ENCODE measurements at places on chromosomes 16 and 17.
A peak's percentile ranks its signal among the peaks of the same experiment; 100 is the strongest.

GRCh38 chr17:44308865-44309264 lies 464 bp downstream of the RUNDC3A start:
- DNase-seq = no peak

GRCh38 chr16:68800257-68800875 lies 43.0 kb upstream of the TANGO6 start:
- DNase-seq = peak; percentile 24

DNA sequence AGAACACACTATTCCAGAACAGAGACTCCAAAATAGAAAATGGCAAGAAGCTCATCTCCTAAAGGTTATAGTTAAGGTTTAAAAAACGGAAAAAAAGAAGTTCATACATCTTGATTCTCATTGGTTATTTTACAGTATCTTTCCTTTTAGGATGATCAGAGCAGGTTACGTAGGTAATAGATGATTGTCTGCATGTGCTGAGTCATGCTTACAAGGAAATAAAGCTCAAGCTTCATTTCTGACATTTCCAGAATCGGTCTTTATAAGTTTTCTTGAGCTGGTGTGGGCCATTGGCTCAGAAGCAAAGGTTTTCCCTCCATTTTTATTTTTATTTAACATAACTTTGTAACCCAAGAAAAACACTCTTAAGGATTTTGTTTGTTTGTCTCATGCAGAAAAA lies 1030.3 kb upstream of the CDH8 start:
- DNase-seq = no peak

GRCh38 chr17:42685831-42686230 lies 3.5 kb downstream of the CNTNAP1 start:
- no peak for DNase-seq

DNA sequence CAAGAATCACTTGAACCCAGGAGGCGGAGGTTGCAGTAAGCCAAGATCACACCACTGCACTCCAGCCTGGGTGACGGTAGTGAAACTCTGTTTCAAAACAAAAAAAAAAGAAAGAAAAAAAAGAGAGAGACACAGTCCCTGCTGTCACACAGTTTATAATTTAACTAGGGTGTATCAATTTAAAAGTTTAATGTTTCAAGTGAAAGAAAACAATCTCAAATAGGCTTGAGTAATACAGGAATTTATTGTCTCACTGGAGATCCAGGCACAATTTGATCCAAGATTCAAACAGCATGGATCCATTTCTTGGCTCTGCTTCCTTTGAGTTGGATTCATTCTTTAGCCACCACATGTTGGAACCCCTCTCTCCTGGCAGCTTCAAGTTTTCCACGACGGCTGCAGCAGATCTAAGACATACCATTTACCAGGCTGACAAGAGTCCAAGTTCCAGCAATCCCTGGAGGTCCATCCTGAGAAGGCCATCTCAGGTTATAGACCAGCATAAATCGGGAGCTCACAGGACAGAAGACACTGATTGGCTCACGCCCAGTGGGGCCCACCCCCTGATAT lies 97.5 kb downstream of the YPEL2 start:
- DNase-seq = no peak

GRCh38 chr17:42110301-42111264 lies 1.9 kb downstream of the DHX58 start:
- no peak for DNase-seq

DNA sequence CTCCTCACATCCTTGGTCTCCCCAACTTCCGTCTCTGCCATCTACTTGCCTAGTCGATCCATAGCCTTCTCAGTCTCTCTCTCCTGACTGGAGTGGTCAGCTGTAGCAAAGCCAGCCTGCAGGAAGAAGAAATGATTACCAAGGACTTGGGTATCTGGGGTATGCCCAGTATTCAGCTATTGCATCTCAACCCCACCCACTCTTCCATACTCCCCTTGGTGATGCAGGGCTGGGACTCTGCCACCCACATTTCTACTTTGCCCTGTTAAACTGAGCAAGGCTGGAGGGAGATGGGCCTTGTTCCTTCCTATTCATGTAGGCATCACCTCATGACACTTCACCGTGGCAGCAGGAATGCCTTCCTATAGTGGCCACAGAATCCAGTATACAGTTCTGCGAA lies 2.3 kb downstream of the COPRS start:
- DNase-seq = no peak

GRCh38 chr16:88888461-88889387 lies 22.3 kb upstream of the PABPN1L start:
- no peak for DNase-seq

DNA sequence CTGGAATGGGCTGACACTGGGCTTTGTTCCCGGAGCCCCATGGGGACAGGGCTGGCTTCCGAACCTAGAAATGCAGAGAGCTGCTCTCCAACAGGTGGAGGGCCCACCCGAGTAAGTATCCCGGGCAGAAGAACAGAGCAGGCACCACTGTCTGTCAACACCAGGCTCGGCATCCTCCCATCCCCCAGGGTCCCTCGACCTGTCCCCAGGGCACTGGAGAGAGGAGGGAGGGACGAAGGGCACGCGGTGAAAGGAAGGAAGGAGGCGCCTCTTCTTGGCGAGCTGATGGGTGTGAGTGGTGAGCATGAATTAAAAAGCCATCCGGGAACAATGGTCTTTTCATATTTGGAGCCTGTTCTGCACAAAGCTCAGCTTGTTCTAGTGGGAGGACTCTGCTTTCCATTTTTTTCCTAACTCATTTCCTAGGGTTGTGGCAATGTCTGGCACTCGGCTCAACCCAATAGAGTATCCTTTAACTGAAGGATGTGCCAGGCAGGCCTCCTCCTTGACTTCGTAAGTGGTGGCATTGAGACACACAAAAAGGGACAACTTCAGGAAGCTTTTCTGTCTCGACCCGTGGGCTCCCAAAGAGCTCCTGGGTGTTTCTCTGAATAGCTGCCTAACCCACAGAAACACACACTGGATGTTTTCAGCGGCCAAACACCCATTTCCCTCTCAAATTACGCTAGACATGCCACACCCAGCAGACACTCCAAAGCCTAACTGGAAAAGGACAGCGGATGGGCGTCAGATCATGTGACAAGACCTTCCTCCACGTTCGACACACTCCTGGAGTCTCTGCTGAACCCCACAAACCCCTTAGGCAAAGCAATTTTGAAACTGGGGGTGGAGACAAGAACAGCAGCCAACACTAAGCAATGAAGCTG lies 47.7 kb downstream of the ZFHX3 start:
- DNase-seq = no peak

GRCh38 chr16:9007177-9007794 lies 43.6 kb upstream of the USP7 start:
- no peak for DNase-seq

GRCh38 chr17:9266031-9266680 lies 244.8 kb downstream of the NTN1 start:
- DNase-seq = no peak

DNA sequence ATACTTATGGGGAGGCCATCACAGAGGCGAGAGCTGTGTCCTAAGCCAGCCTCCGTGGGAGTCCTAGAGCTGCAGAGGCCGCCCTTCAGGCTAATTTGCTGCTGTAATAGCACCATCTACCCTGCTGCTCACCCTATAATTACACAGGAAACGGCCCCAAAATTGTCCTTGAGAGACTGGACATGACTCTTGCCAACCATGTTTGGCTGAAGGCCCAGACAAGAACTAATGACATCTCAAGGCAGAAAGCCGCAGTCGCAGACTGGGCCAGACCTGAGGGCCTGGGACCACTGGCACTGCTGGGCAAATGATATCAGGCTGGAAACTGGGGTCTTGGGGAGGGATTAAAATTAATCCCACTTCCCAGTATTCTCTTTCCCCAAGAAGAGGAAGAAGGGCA lies 24.1 kb downstream of the PSMD7 start:
- no peak for DNase-seq

All from NCI-H1417 treated with DMSO at 0.1 percent for 48 hours (cell line).